AML-193 (cell line): ENCODE measurements at places on chromosomes 3 and 15.

- no peak for DNase-seq
Observed at GRCh38 chr3:174346571-174346970, 512.6 kb upstream of the NAALADL2 start.

- DNase-seq, result no peak
Observed at GRCh38 chr15:58260205-58260724, 122.1 kb downstream of the AQP9 start.

DNA sequence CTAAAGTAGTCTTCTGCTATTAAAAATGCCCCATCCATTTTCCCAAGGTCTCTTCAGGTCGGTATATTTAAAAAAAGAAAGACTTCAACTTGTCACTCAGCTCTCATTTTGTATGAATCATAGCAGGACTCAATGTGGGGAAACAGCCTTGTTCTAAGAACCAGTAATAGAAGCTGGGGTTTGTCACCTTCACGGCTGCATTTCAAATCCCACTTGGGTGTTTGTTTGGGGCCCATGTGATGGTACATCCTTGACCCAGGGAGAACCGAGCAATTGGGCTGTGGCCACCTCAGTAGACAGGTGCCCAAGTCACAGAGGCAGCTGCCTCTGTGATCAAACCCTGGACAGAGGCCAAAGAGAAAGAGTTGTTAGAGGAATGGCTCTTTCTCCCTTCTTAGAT lies 70.3 kb upstream of the ARL8B start:
- no peak for DNase-seq

GRCh38 chr3:186365202-186365974 lies 3.4 kb upstream of the DGKG start:
- DNase-seq, result peak; percentile 100

DNA sequence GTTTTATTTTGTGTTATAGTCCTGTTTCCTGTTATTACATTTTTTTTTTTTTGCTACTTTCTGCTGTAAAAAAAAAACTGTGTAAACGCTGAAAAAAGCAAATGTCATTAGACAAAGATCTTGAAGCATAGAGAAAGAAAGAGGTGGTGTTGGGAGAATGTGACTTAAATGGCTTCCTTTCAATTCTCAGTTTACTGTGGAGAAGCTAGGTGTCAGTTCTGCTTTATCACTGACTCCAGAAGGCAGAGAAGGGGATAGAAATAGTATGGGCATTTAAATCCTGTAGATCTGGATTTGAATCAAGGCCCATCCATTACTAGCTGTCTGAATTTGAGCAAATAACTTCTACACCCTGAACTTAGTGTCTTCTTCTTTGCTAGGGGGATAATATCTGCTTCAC lies 23.0 kb downstream of the PPM1L start:
- DNase-seq, result no peak

GRCh38 chr3:13193320-13194284 lies 120.4 kb upstream of the IQSEC1 start:
- no peak for DNase-seq

DNA sequence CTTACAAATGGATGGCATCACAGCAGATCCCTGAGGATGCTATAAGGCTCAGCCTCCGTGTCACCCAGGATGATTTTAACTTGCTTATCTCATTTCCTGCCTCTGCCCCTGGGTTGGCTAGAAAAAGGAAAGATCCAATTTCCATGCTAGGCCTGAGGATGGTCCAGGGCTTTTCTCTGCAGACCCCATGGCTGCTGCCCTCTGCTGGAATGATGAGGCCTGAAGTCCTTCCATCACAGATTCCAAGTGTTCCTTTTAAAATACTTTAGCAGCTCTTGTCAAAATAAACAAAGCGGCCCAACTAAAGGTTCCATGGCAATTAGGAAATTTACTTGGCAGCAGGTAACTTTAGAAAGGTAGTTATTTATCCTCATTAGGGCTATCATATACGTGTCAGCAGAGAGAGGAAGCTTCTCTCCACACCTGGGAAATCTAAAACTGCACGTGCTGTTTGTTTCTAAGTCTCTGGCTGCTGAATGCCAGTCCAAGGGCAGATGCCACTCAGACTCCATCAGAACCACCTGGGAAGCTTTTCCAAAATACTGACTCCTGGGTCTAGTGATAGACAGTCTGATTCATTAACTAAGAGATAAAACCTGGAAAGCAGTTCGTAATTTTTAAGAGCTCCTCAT lies 401.9 kb upstream of the IL12A start:
- DNase-seq, result no peak

GRCh38 chr3:177694316-177694715 lies 497.0 kb upstream of the TBL1XR1 start:
- DNase-seq, result no peak

- DNase-seq, result no peak
Observed at GRCh38 chr3:49844464-49845183, 11.7 kb downstream of the TRAIP start.

DNA sequence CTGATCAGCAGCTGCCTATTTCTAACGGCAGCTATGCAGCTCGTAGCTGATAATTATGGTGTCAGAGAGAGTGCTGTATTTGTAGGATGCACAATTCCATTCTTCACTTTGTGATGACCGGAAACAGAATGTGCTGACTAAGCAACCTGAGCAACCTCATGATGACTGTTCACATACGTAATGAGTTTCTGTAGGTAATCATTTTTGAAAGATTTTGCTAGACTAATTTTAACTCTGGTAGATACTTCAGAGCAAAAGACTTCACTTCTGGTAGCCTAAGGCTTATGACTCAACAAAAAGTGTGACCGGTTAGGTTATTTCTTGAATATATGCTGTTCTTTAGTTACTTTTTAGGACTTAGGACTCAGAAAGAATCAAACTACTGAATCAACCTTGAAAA lies 567.7 kb downstream of the NAALADL2 start:
- no peak for DNase-seq
